ENCODE measurements at places on chromosomes 6 and 20. TPM values are rescaled to one million over a fixed set of nuclear protein-coding genes. Genes with fewer than 3 reads are reported as not detected.

The PTGIS gene
- total RNA-seq: 0.14 TPM

The CCN6 gene
- not detected for total RNA-seq

The DSP gene
- 0.22 TPM for total RNA-seq

The NDUFAF5 gene
- total RNA-seq: 11.2 TPM

The SALL4 gene
- 0.29 TPM for total RNA-seq

The DOK5 gene
- total RNA-seq: 0.14 TPM

The ZNF391 gene
- total RNA-seq: 0.14 TPM

The MEP1A gene
- total RNA-seq: not detected

The EPPIN gene
- not detected for total RNA-seq

The ADTRP gene
- total RNA-seq: 2.8 TPM

The VWA7 gene
- 0.14 TPM for total RNA-seq

The KCNK15 gene
- not detected for total RNA-seq

The LCA5 gene
- 2.4 TPM for total RNA-seq

The PLCB4 gene
- total RNA-seq: 5.0 TPM

The RAB44 gene
- under 0.01 TPM for total RNA-seq

The AVP gene
- total RNA-seq: not detected

The HRH3 gene
- not detected for total RNA-seq

The RSPO4 gene
- total RNA-seq: not detected

The GJA1 gene
- total RNA-seq: 957 TPM

The MRPL2 gene
- total RNA-seq: 26.3 TPM

The PAK5 gene
- not detected for total RNA-seq

The MUC21 gene
- not detected for total RNA-seq

The KCNB1 gene
- total RNA-seq: under 0.01 TPM

The C6orf136 gene
- total RNA-seq: 3.3 TPM

The SLC4A11 gene
- 2.2 TPM for total RNA-seq

The HCK gene
- total RNA-seq: not detected

The CST3 gene
- total RNA-seq: 191 TPM

The MOXD1 gene
- 25.2 TPM for total RNA-seq

The ZNF292 gene
- 19.3 TPM for total RNA-seq

The NR2E1 gene
- not detected for total RNA-seq

The TGM3 gene
- not detected for total RNA-seq

The BMP7 gene
- total RNA-seq: not detected

The ATP5F1E gene
- 16.6 TPM for total RNA-seq

The ALDH8A1 gene
- 0.72 TPM for total RNA-seq

The LGSN gene
- not detected for total RNA-seq

The PABPC1L gene
- 17.3 TPM for total RNA-seq

The ID1 gene
- 31.3 TPM for total RNA-seq

The MCUR1 gene
- total RNA-seq: 13.3 TPM

The OXT gene
- total RNA-seq: not detected

The FGD2 gene
- not detected for total RNA-seq
